Cardiac septum (tissue), 1 donor: ENCODE measurements at places on chromosomes 7 and 10. TPM values are rescaled to one million over a fixed set of nuclear protein-coding genes. Genes with fewer than 3 reads are reported as not detected.

Gene C10orf53
- total RNA-seq, result not detected

Gene SYNPO2L
- 792 TPM for total RNA-seq

Gene SEMA3A
- 1.00 TPM for total RNA-seq

Gene C7orf57
- total RNA-seq, result not detected

Gene TMEM229A
- 0.24 TPM for total RNA-seq

Gene ZNF727
- 1.4 TPM for total RNA-seq

Gene LHFPL3
- not detected for total RNA-seq

Gene PNLIPRP3
- total RNA-seq, result not detected

Gene TACR2
- 0.13 TPM for total RNA-seq

Gene PAPSS2
- 4.6 TPM for total RNA-seq

Gene DOCK1
- 31.2 TPM for total RNA-seq

Gene RBM20
- 105 TPM for total RNA-seq

Gene AP1S1
- total RNA-seq, result 12.1 TPM

Gene MSMB
- not detected for total RNA-seq

Gene PPP1R17
- total RNA-seq, result not detected

Gene CEP55
- 0.13 TPM for total RNA-seq

Gene PDGFA
- total RNA-seq, result 38.9 TPM

Gene GNAT3
- not detected for total RNA-seq

Gene HOXA5
- 0.30 TPM for total RNA-seq

Gene NPY4R
- total RNA-seq, result not detected

Gene ACTL6B
- not detected for total RNA-seq

Gene CLRN3
- not detected for total RNA-seq

Gene STYXL1
- total RNA-seq, result 16.1 TPM

Gene LRWD1
- 9.9 TPM for total RNA-seq

Gene PNLIPRP2
- total RNA-seq, result not detected

Gene NUDT13
- 2.4 TPM for total RNA-seq

Gene ZNF22
- total RNA-seq, result 14.9 TPM

Gene RBP3
- total RNA-seq, result not detected

Gene GDF10
- 1.7 TPM for total RNA-seq

Gene SORBS1
- 1,045 TPM for total RNA-seq

Gene HOXA9
- not detected for total RNA-seq

Gene ADIRF
- 33.0 TPM for total RNA-seq

Gene GCK
- 3.7 TPM for total RNA-seq

Gene OR6V1
- total RNA-seq, result not detected

Gene KAZALD1
- 12.1 TPM for total RNA-seq
